ENCODE measurements at places on chromosomes 12 and 14.
A peak's percentile ranks its signal among the peaks of the same experiment; 100 is the strongest.

GRCh38 chr14:104657101-104657524 is 32.3 kb upstream of the INF2 start:
- no peak for DNase-seq

GRCh38 chr12:109157986-109158385 is 41.6 kb downstream of the ACACB start:
- no peak for DNase-seq

- DNase-seq: no peak
Observed at GRCh38 chr12:69001251-69001650, 68.3 kb upstream of the CPM start.

- DNase-seq: peak; percentile 67
Observed at GRCh38 chr14:74569806-74570591, 42.0 kb downstream of the LTBP2 start.

- no peak for DNase-seq
Observed at GRCh38 chr14:61585598-61586543, 109.4 kb upstream of the HIF1A start.

GRCh38 chr12:84814664-84815245 is 97.8 kb downstream of the SLC6A15 start:
- DNase-seq: no peak

DNA sequence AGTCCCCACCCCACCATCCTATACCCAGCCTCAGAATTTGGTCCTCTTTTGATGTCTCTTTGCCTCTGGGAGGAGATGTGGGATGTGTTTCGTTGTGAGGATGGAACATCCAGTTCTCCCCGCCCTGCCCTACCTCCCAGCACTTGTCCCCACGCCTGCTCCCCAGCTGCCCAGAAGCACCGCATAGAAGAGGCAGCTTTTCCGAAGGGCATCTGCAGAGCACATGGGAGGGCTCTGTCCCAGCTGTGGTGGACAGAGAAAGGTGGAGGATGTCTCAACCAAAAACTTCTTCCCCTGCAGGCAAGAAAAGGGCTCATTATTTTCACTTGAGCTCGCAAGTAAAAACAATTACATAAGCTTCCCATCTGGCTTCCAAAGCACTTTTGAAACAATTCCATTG is 302.6 kb downstream of the PCNX1 start:
- no peak for DNase-seq

DNA sequence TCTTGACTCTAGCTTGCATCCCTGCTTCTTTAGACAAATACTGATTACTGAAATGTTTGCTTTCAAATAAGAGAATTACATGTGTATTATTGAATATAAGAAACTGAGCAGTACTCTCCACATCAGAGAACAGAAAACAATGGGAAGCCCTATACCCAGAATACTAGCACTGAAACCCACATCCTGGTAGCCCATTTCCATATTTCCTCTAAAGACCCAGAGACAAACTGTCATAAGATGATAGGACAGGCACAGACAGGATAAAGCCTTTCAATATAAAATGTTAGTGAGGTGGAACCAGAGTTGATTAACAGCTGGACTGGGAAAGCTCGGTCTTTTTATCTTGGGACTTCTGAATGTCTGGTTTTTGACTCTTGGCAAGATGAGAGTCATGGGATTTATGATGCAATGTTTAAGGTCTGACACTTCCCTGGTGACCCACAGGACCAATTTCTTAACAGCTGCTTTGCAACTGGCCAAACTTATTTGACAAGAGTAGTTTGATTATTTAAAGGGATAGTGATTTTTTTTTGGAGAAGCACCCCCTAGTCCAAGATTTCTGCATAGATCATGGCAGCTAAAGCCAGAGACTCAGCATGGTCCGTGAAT is 166.9 kb upstream of the ATXN7L3B start:
- no peak for DNase-seq

- DNase-seq: no peak
Observed at GRCh38 chr14:55052269-55052930, 953 bp downstream of the MAPK1IP1L start.

DNA sequence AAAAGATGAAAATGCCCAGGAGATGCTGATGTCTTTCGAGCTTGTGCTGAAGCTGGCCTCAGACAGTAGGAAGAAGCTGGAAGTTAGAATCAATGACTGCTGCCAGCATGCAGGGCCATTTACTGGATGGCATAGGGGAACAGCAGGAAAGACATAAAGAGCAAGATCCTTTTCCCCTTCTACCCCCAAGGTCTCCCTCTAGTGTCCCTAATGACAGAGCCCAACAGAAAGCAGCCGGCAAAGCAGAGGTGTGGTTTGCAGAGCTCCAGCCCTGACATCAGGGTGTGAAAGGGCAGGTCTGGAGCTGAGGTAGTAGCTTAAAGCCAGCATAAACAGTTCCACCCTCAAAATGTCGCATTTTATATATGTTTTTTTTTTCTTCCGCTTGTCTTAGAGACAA is 1560.7 kb upstream of the TMEM132C start:
- DNase-seq: peak; percentile 19

DNA sequence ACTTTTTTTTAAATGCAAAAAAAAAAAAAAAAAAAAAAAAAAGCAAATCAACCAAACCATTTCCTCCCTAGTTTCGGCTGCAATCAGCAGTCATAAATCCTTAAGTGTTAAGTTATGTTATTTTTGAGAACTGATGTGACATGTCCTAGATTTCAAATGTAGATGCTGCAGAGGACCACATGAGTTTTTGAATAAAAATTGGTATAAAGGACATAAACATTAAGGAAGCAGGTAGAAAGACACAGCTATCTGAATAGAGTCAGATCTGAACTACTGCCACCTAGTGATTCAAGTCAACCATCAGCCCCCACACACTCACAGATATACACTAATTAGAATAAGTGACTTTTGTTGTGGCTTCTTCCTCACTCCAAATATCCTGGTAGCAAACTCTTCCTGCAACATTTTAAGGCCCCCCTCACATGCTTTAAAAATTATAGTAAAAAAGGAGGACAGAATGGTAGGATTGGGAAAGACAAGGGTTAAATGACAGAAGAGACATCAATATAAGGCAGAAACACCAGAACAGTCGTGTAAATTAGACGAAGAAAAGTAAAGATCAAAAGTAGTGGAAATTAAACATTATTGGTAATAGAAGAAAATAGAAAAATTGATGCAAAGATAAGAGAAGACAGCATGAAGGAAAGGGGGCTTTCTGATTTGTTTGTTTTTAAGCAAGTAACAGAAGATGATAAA is 394.5 kb upstream of the ATP2B1 start:
- peak; percentile 30 for DNase-seq

DNA sequence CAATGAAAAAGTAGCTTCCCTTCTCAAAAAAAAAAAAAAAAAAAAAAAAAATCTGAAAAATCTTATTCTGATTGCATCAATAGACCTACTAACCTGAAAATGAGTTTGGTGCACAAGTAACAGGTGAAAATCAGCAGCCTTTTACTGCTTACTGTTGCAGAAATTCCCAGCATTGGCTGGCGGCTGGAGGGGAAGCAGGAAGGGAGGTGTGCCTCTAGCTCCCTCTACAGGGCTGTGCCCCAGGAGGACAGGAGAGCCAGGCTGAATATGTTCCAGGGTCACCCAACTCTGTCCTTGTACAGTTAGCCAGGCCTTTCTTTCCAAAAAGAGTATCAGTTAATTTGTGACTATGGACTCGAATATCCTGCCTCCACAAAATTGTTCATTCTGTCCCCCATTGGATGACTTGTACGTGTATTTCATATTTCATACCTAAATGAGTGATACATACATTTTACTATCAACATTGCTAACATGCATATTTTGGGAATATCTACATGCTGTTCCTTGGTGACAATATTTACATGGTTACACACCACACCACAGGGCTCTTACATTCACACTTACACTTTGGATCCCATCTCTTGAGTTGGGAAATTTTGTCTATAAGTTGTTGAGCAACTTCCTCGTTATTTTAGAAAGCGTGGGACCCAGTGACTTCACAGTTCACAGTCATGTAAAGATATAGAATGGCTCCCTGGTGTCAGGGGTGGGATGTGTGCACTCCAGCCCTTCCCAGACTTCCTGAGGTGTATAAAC is 124.8 kb downstream of the SAMD4A start:
- DNase-seq: peak; percentile 5

DNA sequence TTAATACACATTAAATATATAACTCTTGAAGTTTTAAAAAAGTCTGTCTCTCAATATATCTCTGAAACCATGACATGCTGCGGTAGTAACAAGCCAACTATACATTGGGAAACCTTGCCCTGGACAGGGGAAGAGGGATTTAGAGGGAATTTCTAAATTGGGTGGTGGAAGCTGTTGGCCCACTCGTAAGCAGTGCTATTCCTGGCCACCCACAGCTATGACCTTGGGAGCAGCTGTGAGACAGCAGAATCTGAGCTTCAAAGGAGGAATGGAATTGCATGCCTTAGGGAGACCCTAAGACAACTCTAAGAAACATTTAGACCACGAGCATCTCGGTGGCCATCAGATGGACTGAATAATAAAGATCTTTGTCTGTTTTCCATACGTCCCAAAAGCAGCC is 15.8 kb upstream of the GCH1 start:
- DNase-seq: no peak

- DNase-seq: no peak
Observed at GRCh38 chr14:51307551-51307950, 67.5 kb downstream of the TMX1 start.

DNA sequence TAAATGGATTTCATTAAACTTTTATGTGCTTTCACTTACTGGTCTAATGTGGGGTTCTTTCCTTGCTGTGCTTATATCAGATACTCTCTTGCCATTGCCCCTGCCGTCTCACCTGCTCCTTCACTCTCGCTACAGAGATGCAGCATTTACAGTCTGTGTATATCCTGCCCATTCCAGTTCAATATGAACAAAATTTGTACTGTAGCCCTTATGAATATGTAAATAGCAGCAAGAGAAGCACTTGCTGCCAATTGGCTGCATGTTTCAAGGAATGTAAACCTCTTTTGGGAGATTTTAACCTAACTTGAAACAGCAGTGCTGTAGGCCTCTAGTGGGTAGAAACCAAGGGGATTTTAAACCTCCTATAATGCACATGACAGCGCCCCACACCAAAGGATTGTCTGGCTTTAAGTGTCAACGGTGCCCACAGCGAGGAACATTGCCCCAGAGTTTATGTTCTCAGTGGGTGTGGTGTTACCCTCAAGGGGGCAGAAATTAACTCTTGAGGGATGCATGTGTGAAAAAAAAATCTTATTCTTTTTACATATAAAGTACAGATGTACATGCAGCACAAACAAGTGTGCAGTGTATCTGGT is 19.1 kb downstream of the PCNX1 start:
- DNase-seq: no peak
